ENCODE measurements at places on chromosomes 3 and 15.

- no peak for DNase-seq
Measured at GRCh38 chr3:141773676-141774075, 10.5 kb downstream of the GRK7 start.

DNA sequence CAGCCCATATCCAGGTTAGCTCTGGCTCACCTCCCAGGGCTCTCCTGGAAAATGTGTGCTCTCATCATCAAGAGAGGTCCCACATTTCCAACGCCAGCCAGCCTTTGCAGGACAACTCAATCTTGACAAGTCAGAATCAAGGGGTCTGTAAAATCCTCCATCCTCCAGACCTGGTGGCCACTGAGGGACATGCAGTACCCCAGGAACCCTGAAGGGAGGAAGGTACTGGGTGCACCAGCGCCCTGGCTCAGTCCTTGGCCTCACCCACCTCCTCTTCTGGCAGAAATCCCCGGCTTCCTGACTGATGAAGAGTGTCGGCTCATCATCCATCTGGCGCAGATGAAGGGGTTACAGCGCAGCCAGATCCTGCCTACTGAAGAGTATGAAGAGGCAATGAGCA is 6.0 kb upstream of the WDR6 start:
- no peak for DNase-seq

DNA sequence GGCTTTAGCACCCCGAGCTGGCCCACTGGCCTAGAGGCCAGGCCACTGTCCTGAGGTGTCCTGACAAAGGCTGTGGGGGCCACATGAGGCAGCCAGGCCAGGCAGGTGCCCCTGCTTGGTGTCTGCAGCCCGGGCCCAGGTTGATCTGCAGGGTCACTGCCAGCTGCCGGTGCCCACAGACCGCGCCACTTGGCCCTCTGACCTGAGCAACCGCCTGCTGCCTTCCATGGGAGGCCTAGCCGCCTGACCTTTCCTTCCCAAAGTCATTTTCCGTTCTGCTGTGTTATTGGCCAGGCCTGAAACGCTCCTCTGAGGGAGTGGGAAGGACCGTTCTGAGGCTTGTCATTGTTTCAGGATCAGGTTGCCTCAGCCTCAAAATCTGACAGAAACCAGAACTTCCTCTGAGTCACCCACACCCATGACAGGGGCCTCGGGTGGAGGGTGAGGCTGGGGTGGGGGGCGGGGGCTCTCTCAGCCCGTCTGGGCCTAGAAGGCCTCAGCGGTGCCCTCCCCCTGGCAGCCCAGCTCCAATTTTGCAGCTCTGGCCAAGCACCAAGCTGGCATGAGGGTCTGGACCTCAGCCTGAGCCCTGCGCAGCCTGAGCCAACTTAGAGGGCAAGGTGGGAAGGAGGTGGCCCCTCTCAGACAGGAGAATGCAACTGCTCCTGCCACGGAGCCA is 140.7 kb upstream of the MEF2A start:
- peak; percentile 40 for DNase-seq

- DNase-seq = no peak
Measured at GRCh38 chr3:123349201-123349535, 99.7 kb downstream of the ADCY5 start.

GRCh38 chr3:191345334-191345733 is 15.0 kb upstream of the UTS2B start:
- no peak for DNase-seq

GRCh38 chr3:42314411-42314810 is 48.4 kb upstream of the CCK start:
- no peak for DNase-seq

- no peak for DNase-seq
Measured at GRCh38 chr3:83034806-83035703, 1273.6 kb upstream of the GBE1 start.

DNA sequence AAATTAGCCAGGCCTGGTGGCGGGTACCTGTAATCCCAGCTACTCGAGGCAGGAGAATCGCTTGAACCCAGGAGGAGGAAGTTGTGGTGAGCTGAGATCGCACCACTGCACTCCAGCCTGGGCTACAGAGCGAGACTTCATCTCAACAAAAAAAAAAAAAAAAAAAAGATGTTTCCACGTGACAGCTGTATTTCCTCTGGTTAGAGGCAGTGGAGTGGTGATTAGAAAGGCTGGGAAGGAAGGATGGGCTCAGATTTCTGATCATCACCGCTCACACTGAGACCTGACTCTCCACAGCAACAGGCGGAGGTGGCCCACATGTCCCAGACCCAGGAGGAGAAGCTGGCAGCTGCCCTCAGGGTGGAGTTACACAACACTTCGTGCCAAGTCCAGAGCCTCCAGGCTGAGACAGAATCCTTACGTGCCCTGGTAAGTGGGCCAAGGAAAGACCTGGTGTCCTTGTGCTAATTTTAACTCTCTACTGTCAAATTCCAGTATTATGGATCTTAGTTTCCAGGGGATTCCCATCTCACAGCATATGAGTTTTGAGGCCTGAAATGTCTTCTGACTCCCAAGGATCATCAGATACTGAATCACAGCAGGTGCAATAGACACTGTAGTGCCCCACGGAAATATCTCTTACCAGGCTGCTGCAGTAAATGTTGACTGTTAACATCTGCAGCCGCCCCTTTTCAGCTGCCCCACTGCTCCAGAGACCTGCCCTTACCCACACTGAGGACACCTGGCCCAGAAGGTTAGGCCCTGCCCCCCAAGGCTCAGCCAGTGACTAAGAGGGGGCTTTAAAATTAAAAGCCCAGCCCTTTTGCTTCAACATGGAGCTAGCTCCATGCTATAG is 66.9 kb downstream of the BFSP2 start:
- DNase-seq = no peak

- no peak for DNase-seq
Measured at GRCh38 chr15:66429546-66429945, 42.8 kb downstream of the MAP2K1 start.

DNA sequence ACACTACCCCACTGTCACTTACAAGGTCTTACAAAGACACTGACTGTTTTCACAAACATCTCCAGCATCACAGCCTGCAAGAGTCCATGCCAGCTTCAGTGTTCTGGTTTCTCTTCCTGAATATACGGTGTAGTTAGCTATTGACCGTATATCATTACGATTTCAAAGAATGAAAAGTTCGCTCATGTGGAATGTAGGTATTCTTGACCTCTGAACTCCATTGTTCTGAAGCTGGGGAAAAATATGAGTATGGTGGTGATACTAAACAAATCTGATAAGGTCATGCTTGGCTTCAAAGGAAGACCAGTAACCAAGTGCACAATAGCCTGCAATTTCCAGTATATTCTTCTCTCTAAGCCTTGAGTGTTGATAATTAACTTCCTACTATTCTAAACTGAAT is 315.7 kb upstream of the WNT5A start:
- DNase-seq = no peak

DNA sequence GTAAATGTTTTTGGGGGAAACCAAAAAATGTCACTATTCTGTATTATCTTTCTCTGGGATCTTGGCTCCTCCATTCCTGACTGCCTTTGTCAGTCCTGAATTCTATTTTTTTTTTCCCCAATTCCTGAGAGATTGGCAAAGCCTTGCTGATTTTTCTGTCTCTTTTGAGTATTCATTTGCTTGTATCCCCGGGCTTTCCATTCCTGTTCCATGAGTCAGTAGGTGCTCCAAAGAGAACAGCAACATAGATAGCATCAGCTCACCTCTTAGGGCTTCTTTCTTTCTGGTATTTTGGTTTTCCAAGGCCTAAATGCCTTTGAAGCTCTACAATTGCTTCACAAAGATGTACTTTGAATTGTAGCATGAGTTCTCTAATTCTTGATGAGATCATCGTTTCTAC is 271.7 kb upstream of the LRRC3B start:
- DNase-seq = no peak

DNA sequence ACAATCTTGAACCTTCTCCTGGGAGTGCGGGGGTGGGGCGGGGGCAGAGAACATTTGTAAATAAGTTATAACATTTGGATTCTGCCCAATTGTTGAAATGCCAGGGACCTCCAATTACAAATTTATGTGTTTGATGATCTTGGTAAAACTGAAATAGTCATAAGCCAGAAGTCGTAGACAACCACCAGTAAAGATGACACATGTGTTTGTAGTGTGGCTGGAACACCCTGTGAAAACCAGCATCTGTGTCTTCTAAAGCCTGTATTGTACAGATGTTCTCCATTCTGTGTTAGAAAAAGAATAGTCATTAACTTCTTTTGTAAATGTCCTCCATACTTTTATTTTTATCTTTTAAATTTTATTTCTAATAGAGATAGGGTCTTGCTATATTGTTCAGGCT is 61.8 kb downstream of the ARIH1 start:
- no peak for DNase-seq

DNA sequence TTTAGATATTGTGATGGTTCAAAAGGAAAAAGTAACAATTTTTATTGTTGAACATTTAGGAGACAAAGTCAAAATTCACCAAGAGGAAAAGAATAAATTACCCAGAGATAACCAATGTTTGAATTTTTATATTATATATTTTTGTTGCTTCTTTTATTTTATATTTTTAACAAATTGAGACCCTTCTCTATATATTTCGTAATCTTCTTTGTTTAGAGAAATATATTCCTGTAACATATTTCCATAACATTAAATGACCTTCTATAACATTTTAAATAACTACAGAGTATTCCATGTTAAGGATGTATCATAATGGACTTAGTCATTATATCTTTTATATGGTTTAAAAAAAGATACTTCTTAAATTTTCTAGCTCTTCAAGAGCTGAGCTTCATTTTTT is 128.0 kb downstream of the RBPMS2 start:
- DNase-seq = no peak

- no peak for DNase-seq
Measured at GRCh38 chr3:160125258-160125657, 100.0 kb upstream of the C3orf80 start.

DNA sequence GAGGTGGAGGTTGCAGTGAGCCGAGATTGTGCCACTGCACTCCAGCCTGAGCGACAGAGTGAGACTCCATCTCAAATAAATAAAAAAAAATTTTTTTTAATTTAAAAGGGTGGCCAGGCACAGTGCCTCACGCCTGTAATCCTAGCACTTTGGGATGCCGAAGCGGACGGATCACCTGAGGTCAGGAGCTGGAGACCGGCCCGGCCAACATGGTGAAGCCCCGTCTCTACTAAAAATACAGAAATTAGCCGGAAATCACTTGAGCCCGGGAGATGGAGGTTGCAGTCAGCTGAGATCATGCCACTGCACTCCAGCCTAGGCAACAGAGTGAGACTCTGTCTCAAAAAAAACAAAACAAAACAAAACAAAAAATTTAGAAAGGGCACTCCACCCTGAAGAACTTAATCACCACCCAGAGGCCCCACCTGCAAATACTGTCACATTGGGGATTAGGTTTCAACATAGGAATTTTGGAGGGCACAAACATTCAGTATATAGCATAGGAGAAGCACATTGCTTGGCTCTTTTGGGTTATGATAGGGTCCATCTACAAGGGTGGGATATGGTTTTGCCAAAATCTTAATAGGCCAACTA is 7.1 kb upstream of the YEATS2 start:
- DNase-seq = no peak

GRCh38 chr15:38886315-38887163 is 321.9 kb upstream of the RASGRP1 start:
- DNase-seq = no peak

Measured in stimulated activated CD4-positive, alpha-beta T cell treated with anti-CD3 and anti-CD28 coated beads, Interleukin-12 subunit alpha, Interleukin-12 subunit beta, amount 100 ng/mL, for 4 hours (primary cell).